Cerebellar cortex (tissue), 1 donor: ENCODE measurements at places on chromosomes 5 and 9.

GRCh38 chr5:83036991-83037575, 40.1 kb downstream of the TMEM167A start:
- DNase-seq, result no peak

DNA sequence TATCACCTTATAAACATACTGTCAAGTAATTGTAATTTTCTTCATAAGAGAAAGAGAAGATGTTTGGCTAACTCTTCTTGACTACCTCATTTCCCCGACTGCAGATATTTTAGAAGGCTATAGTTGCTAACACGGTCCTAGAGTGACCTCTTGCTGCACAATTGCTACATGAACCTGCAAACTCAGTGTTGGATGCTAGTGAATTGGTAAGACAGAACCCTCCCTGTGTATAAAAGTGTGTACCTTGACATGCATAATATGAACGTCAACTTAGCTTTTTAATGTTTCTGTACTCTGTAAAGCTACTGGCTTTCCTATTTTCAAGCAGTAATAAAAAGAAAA, 46.7 kb upstream of the CER1 start:
- peak; percentile 77 for DNase-seq

DNA sequence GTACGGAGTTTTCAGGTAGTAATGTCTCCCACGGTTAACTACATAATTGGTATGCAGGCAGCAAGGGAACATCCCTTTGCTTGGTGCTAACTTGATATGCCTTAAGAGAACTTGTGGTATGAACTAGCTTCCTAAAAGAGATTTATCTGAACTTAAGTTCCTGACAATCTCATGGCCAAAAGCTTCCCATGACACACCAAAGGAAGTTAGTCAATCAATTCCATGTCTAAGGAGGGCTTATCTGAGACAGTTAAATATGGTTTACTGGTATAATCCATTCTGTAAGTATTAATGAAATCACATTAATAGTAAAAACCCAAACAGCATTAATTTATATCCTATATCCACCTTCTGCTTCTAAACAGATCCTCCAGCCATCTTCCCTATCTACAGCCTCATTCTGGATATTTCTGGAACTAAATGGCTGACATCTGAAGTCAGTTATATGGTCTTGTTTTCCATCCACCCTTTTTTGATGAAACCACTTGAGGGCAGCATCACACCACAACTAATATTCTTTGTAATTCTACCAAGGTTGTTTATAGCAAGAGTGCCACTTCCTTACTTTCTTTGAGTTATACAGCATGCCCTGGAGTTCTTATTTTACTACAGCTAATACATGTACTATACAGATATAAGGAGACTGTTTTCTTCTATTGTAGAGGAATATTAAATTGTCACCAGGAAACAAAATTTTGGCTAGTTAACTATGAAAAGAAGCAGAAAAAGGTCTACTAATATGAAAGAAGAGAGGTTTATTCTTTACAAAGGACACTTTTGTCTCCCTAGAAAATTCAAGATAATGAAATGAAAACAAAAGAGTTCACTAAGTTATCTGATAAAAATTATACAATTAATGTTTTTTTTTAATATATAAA, 34.7 kb downstream of the SHOC1 start:
- peak; percentile 82 for DNase-seq

- DNase-seq, result no peak
These were observed 47.8 kb downstream of the SMIM15 start for GRCh38 chr5:61114441-61114840.

DNA sequence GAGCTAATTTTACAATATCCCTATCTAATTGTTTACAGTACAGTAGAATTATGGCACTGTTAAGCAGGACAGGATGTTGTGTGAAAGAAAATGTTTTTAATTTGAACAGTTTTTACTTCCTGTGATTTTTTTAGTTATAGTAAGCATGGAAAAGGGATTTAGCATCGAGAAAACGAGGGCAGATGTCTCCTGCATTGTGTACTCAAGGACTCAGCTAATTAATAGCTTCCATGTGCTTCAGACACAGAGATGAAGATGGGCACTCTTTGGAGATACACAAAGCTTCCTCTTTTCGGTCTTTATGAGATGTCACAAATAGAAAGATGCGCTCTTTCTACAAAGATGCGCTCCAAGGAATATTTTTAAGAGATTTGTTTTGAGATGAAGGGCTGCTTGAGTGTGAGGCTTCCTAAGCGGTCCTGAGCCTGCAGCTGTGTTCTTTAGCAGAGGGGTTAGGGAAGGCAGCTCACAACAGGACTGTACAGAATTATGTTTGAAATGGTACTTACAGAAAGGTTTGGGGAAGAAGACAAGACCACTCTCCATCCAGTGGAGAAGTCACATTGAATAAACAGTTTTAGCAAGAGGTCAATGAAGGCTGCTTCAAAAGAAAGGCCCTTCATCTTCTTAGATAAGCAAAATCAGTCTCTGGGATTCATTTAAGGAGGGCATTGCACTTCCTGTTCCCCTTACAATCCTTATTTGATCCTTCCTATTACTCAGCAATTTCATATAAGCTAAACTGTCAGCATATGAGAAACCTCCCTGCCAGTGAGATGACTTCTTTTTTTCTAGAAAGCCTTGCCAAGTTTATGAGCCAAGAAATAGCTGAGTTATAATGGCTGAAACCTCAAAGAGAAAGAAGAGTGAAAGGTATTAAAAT, 311.5 kb downstream of the EFNA5 start:
- DNase-seq, result no peak

- no peak for DNase-seq
These were observed 79.4 kb downstream of the SNX24 start for GRCh38 chr5:122924719-122925395.

DNA sequence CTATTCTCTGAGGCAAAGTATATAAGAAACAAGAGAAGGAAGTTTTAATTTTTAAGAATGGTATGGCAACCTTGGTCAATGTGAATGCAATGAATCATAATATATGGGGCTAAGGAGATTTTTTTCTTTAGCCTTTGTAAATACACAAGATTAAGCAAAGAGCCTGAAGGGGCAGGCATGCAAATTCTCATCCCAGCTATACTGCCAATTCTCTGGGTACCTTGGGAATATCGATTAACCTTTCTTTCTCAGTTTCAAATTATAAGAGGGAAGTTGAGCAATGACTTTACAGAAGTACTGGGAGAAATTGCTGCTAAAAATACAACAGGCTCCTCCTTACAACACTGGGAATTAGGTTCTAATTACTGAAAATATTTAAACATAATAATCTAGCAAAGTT, 97.5 kb downstream of the MRPS27 start:
- DNase-seq, result no peak

GRCh38 chr5:101153526-101153925, 250.4 kb upstream of the ST8SIA4 start:
- DNase-seq, result no peak

DNA sequence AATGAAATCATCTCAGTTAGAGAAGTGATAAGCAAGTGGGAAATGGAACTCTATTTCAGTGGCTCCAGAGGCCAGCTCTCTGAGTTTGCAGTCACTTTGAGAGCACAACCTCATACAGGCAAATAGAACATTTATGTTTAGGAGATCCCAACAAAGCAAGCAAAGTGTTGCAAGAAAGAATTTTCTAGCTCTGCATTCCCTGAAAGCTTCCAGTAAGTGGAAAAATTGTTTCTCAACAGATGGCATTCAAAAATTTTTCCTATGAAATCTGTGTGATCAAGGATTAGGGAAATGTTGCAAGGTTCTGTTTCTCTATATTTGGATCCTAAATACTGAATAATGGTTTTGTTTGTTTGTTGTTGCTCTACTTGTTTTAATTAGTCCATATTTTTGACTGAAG, 764.2 kb upstream of the ZNF608 start:
- DNase-seq, result no peak

DNA sequence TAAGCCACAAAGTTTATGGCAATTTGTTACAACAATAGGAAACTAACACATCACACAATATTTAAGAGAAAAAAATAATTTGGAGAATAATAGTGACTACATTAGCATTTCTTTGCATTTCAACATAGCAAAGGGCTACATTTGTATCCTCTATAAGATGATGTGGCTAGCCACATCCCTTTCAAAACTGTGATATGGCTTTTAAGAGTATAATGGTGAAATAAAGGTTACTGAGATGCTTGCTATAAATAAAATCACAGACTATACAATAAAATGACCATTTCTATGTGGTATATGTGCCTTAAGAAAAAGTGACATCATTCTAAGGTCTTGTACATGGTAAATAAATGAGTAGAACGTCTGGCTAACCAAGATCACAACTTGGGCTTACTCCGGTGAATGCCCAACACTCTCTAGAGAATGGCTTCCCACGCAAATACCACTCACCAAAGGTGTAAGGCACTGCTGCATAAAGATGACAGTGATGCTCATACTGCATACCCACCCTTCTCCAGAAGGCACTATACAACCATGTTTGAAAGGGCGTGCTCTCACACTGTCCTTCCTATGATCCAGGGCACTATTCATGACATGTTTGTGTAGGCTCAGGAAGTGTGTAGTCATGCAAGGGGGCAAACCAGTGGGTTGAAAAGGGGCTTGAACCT, 286.5 kb downstream of the MLLT3 start:
- DNase-seq, result no peak

GRCh38 chr5:68110264-68110663, 105.3 kb upstream of the PIK3R1 start:
- no peak for DNase-seq

GRCh38 chr5:145697251-145697990, 137.7 kb downstream of the PRELID2 start:
- DNase-seq, result peak; percentile 26

DNA sequence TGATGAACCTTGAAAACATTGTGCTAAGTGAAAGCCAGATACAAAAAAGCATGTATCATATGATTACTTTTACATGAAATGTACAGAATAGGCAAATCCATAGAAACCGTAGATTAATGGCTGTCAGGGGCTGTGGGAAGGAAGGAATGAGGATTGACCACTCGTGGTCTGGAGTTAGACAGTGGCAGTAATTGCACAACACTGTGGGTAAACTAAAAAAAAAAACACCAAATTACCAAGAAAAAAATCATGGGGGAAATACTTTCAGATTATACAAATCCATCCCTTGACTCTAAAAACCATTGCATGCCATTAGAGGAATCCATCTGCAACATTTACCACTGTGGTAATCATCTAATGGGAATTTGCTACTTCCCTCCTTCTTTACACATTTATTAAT, 140.0 kb downstream of the SIL1 start:
- DNase-seq, result no peak

DNA sequence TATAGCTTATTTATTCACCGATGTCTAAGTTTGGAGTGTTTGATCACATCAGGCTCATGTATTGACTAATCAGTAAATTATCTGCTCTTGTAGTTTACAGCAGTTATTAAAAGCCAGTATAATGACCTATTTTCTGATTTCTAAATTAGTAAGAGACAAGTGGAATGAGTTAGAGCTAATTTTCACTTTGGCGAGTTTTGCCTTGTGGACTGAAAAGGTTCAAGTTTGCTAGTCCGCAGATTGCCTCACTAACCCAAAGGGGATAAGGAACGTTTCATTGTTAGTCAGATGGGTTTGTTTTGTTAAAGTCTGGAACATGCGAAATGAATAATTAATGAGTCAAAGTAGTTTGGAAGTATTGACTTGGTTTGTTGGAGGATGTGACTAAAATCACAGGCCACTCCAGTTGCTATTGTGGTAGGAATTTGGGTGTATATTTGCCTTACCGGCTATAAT, 40.1 kb downstream of the SMARCA2 start:
- no peak for DNase-seq

DNA sequence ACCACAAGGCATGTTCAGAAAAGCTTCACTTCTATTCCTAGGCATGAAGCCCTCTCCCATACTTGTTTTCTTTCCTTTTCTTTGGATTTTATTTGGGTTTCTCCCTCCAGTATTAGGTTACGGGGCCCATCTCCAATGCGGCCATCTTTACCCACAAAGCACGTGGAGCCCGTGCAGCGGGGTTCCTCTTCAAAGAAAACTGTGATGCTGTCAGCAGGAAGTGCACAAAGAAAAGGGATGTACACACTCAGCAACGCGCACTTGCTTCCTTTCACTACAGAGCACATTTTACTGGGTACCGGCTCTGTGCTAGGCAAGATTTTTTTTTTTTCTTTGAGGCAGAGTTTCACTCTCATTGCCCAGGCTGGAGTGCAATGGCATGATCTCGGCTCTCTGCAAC, 106.6 kb downstream of the COL23A1 start:
- DNase-seq, result no peak

GRCh38 chr9:6917162-6917561, 159.4 kb downstream of the KDM4C start:
- DNase-seq, result no peak

GRCh38 chr9:35679766-35680330, 6.1 kb downstream of the CA9 start:
- no peak for DNase-seq

DNA sequence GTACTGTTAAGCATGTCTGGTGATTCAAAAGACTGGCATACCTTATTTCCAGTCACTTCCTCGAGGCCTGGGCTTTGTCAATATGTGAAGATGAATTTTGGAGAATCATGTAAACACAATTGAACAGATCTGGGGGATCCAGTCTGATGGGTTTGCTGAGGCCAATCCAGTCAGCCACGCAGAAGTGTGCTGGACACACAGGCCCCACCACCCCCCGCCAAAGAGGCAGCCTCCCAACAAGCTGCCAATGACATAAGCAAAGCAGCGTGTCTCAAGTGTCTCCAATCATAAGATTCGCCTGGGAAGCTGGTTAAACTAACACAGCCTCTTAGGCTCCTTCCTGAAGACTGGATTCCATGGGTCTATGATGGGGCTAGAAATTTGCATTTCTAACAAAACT, 192.9 kb upstream of the KLF9 start:
- DNase-seq, result no peak

- DNase-seq, result no peak
These were observed 200.2 kb downstream of the DAB2IP start for GRCh38 chr9:121851641-121852091.

DNA sequence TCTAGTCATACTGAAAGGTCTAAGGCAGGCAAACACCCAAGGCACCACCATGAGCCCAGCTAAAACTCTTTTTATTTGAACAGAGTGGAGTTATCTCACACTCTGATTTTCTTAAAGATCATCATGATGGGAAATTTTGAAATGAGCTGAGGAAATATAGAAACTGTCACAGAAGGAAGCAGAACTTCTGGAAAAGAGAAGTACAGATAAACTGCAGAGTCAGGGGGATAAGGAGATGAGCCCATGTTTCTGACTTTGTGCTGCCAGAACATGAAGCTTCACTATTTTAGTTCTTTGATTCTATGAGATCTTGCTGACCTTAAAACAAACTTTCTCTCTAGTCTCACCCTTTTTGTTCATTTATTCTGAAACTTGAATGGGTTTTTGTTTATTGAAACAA, 406.5 kb upstream of the EDIL3 start:
- DNase-seq, result no peak

DNA sequence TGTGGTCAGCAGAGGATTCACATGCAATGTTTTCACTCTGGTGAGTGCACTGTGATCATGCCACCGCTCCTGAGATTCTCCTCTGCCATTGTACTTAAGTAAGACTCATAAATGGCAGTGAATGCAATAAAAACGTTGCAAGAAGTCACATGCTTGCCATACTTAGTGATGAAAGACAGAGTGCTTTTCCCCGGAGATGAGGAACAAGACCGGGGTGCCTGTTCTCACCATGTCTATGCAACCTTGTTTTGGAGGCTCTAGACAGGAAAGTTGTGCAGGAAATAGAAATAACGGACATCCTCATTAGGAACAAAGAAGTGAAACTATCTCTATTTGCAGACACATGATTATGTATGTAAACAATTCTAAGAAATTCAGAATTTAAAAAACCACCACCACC, 84.7 kb upstream of the IRX2 start:
- no peak for DNase-seq
